ENCODE measurements at places on chromosomes 7 and 10.

DNA sequence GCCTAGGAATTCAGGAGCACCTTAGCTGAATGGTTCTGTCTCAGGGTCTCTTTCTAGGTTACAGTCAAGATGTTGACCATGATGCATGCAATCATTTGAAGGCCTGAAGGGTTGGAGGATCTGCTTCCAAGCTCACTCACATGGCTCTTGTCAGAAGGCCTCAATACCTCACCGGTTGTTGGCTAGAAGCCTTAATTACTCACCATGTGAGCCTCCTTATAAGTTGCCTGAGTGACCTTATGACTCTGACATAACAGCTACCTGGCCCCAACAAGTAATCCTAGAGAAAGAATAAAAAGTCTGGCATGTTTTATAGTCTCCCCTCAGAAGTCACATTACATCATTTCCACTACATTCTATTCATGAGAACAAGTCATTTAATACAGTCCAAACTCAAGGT is 3.4 kb upstream of the C1GALT1 start:
- DNase-seq: no peak

- no peak for DNase-seq
Observed at GRCh38 chr7:28270536-28270935, 89.9 kb upstream of the JAZF1 start.

- no peak for DNase-seq
Observed at GRCh38 chr10:4099202-4099601, 314.2 kb upstream of the KLF6 start.

DNA sequence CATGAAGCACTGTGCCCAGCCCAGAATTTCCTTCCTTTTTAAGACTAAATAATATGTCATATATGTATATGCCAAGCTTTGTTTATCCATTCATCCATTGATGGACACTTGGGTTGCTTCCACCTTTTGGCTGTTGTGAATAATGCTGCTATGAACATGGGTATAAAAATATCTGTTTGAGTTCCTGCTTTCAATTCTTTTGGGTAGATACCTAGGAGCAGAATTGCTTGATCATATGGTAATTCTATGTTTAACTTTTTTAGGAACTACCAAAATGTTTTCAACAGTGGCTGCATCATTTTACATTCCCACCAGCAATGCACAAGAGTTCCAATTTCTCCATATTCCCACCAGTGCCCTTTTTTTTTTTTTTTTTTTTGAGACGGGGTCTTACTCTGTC is 13.2 kb upstream of the PLAU start:
- no peak for DNase-seq

- no peak for DNase-seq
Observed at GRCh38 chr7:127346575-127347256, 45.8 kb downstream of the ZNF800 start.
